ENCODE measurements at places on chromosomes 5 and 9.

GRCh38 chr5:165126598-165126997, 1621.2 kb downstream of the MAT2B start:
- DNase-seq: no peak

DNA sequence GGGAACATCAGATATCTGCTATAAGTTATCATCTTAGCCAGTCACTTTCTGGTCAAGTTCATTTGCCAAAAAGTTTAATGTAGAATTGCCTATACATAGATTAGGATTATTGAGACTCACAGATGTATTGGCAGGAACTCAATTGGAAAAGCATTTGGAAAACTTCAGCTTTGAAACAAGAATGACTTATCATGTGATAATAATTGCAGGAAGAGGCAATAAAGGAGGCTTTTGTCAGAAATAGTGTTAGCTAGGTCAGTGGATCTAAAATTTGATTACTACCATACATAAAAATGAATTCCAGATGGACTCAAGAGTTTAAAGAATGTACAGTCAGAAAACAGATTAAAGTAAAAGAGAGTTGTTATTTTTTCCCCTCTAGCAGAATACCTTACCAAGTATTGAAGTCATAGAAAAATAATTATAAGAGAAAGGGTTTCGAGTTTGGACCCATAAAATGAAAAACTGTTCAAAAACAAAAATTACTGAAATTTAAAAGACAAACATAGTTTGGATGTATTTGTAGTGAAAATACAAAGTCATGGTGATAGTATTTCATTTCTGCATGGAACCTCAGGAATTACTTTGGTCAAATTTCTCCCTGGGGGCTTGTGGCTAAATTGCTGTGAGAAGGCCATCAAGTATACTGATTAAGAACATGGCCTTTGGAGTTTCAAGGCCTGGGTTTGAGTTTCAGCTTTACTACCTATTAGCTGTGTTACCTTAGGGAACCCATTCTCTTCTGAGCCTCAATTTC, 159.9 kb downstream of the TMEM38B start:
- DNase-seq: no peak

DNA sequence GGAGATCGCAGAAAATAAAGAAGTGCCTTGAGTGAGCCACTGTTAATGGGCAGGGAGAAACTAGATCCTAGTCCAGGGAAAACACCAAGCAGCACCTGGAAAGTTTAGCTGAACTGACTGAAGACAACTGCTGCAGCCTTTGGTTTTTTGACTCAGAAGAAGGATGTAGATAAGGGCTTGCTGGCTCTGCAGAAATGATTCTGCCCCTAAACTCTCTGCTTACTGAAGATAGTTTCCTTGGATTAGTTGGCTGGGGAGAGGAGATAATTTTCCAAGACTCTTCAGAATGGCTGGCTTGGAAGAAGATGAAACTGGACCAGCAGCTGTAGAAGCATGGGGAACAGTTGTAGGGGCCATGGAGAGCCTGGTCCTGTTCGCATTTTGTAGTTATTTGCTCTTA, 471.8 kb downstream of the KDM4C start:
- DNase-seq: no peak

DNA sequence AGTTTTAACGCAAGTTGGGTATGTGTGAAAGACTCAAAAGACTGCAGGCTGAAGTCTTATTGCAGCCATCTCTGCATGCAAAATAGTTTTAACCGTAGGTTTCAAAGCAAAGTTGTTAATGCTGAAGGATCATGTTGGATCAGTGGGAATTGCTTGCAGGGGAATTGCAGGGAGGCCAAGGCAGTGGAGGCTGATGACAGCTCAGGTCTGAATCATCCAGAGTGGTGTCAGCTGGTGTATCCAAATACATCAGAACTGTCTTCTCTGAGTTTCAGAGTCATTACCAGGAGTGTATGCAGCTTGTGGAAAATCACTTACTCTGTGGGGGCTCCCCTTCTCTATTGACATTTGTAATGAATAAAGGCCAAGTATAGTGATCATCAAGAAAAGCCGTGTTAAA, 435.7 kb downstream of the SH3GL2 start:
- DNase-seq: no peak

GRCh38 chr5:171646102-171647042, 139.2 kb upstream of the SMIM23 start:
- DNase-seq: no peak
